ENCODE measurements at places on chromosomes 2 and 18. TPM values are rescaled to one million over a fixed set of nuclear protein-coding genes. Genes with fewer than 3 reads are reported as not detected.

BOLL gene
- not detected for total RNA-seq

ACMSD gene
- not detected for total RNA-seq

GRCh38 chr18:62187543-62188510, 772 bp downstream of the RELCH start:
- peak; percentile 23 for DNase-seq

- DNase-seq: no peak
Measured at GRCh38 chr18:48031641-48032040, 101.2 kb upstream of the SMAD2 start.

DNA sequence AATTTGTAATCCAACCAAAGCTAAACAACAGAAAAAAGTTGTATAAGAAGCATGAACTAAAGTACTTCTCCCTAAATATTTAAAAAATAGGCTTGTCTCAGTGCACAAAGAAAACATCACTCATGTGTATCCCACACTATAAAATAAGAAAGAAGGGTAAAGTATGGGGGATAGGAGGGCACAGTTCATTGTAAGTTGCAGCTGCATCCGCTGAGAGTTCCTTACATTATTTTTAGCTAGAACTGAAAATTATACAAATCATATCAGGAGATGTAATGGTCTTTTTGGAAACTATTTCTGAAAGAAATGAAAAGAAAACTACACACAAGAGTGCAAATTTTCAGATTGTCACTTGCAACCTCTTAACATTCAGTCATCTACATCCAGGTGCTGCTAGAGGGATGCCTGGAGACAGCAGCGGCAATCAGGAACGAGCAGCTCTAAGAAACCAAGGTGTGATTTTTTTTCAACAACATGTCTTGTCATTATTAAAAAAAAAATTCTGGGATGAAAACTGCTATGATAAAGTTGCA, 273.6 kb downstream of the ASXL3 start:
- DNase-seq: no peak

DNA sequence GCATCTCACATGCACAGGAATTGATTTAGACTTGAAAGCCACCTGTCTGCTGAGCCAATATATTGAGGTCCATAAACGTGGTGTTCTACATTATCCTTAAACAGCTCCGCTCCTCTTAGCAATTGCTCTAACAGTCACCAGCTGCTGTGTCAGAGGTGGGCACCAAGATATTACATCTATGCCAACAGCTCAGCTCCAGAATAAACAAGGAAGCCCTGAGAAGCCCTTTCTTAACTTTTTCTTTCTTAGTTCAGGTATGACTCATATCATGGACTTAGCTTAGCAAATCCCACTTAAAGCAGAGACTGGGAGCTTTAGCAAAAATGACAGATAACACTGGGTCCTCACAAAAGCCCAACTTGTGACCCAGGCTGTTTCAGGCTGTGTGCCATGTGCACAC, 436.6 kb downstream of the IRS1 start:
- DNase-seq: peak; percentile 47

- DNase-seq: no peak
Measured at GRCh38 chr2:126722546-126722945, 66.6 kb downstream of the GYPC start.

DNA sequence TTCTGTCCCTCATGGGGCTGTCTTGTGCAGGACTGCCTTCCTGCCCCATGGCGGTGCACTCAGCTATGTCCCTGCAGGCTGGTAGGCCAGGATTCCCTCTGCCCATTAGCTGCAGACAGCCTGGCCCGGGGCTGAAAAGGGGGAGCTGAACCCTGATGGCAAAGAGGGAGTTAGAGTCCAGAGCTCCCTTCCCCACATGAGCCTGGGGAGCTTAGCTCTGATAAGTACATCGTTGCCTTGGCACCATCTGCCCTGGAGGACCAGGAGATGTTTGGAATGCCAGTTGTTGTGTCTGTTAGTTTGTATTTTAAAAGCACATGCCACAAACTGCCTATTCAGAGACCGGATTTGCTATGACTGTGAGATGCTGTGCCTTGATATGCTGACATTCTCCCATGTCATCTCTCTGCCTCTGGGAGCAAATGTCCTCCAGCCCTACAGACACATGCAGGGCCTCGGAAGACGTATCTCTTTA, 65.1 kb upstream of the AFF3 start:
- DNase-seq: no peak

DNA sequence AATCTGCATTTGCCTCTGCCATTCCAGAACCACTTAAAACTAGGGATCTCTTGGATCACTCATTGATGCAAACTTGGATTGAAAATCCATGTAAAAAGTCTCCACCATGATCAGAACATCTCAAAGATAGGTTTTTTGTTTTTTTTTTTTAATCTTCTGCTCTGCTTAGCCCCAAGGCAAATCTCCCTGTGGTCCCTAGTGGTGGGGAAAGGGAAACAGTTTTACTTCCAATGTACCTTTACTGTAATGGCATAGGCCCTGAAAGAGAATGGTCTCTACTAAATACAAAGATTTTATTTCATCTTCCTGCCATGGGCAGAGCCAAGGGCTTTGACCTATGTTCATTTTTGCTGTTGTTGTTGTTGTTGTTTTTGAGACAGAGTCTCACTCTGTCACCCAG, 78.4 kb downstream of the KANSL1L start:
- no peak for DNase-seq

GRCh38 chr2:221463241-221463896, 108.7 kb downstream of the EPHA4 start:
- no peak for DNase-seq

PCARE gene
- not detected for total RNA-seq

Measured in HFFc6 (cell line).